Lower leg skin (tissue), 4 donors: ENCODE measurements at places on chromosomes 3 and 15. TPM values are rescaled to one million over a fixed set of nuclear protein-coding genes. Genes with fewer than 3 reads are reported as not detected.
A peak's percentile ranks its signal among the peaks of the same experiment; 100 is the strongest.

- DNase-seq: no peak
These were observed 38.0 kb downstream of the MEF2A start for GRCh38 chr15:99603828-99604227.

GRCh38 chr3:55305696-55306485 lies 181.2 kb downstream of the WNT5A start:
- peak; percentile 61 for DNase-seq

DNA sequence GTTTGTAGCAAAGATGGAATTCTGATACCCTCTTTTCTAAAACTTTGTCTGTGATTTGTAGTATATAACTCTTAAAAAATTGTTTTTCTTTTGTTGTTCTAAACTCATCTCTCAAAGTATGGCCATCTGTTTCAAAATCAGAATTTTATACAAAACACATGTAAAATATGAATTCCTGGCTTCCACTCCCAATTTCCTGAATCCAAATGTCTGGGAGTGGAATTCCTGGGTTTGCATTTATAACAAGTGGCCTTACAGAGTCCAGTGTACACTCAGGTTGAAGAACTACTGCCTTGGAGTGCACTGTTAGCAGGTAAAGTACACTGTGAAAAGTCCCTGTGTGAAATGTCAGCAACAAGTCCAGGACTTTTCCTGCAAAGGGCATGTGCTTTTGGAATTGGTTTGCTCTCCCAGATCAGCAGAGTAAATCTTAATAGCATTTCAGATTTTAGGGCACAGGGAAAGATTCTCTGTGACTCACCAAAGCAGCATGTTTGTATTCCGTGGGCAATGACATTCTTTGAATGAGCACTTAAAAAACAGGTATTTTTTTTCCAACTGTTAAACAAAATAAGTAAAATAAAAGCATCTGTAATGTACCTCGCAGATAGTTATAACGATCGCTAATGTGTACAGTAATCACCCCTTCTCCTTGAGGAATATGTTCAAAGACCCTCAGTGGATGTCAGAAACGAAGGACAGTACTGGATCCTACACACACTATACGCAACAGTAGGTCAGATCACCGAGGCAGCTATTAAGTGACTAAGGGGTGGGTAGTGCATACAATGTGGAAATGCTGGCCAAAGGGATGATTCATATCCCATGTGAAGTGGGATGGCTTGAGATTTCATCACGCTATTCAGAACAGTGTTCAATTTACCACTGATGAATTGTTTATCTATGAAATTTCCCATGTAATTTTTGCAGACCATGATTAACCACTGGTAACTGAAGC lies 2.0 kb upstream of the CLDN16 start:
- no peak for DNase-seq

The SLC15A2 gene
- 2.9 TPM for total RNA-seq

- no peak for DNase-seq
These were observed 24.9 kb downstream of the DUOX2 start for GRCh38 chr15:45088801-45089711.

GRCh38 chr3:186109897-186110803 lies 1.3 kb upstream of the ETV5 start:
- DNase-seq: no peak

GRCh38 chr3:172918165-172918564 lies 167.6 kb downstream of the ECT2 start:
- DNase-seq: no peak
